ENCODE measurements at places on chromosomes 3 and 15.

DNA sequence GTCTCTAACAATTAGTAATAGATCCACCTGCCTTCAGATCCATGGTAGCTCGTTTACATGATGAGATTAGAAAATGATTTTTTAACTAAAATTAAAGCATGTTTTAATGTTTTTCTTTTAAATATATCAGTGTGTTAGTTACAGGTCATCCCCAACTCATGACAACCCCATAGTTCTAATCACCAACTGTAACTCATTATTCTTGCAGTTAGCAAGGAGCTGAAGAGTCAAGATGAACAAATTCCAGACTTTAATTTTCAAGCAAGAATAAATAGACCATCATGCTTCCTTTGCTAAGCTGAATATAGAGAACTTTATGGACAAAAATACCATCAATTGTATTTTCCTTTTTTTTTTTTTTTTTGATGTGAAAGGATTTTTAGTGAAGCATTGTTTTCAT, 101.1 kb downstream of the TOP2B start:
- DNase-seq: no peak

DNA sequence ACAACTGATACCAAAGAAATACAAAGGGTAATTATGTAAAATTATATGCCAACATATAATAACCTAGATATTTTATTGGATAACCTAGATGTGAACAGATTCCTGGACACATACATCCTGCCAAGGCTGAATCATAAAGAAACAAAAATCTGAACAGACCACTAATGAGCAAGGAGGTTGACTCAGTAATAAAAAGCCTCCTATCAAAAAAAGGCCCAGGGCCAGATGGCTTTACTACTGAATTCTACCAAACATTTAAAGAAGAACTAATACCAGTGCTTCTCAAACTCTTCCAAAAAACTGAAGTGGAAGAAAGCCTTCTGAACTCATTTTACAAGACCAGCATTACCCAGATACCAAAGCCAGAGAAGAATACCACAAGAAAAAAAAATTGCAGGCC, 32.4 kb downstream of the THBS1 start:
- DNase-seq: no peak

GRCh38 chr3:14042680-14043079, 82.0 kb downstream of the CHCHD4 start:
- no peak for DNase-seq

DNA sequence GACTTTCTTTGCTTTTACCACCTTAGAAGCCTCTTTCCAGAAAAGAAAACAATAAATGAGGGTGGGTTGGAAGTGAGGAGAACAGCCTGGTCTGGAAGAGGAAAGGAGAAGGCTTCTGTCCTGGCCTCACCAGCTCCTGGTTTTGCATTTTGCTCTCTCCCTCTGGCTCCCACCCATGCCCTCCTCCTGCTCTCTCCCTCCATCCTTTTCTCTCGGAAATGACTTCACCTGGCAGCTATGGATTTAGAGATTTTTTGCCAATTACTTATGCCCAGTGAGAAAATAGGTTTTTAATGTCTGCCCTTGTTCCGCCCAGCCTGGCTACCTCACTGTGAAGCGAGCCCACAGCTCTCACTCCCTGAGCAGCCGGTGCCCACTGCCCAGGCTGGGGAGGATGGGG, 77.9 kb upstream of the NTRK3 start:
- DNase-seq: no peak

GRCh38 chr15:56205061-56205876, 38.4 kb downstream of the RFX7 start:
- no peak for DNase-seq

- no peak for DNase-seq
Observed at GRCh38 chr3:2945121-2945520, 165.1 kb downstream of the IL5RA start.

- no peak for DNase-seq
Observed at GRCh38 chr3:189720736-189721417, 89.7 kb downstream of the TP63 start.

DNA sequence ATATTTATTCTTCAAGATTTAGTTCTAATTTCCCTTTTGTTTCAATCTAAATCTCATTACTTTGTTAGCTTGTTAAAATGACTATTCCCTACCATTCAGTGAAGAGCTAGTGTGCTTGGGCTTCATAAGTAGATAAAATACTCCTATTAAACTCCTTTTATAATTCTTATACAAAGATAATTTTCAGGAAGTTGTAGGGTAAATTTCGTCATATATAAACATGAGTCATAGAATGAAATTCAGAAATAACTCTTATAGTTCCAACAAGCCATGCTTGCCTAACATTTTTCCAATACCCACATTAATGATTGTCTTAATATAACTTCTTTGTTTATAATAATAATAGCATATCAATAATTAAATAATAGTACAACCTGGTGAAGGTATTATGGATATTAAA, 407.3 kb downstream of the NAALADL2 start:
- DNase-seq: no peak

GRCh38 chr15:39801641-39802309, 19.1 kb upstream of the FSIP1 start:
- DNase-seq: no peak

DNA sequence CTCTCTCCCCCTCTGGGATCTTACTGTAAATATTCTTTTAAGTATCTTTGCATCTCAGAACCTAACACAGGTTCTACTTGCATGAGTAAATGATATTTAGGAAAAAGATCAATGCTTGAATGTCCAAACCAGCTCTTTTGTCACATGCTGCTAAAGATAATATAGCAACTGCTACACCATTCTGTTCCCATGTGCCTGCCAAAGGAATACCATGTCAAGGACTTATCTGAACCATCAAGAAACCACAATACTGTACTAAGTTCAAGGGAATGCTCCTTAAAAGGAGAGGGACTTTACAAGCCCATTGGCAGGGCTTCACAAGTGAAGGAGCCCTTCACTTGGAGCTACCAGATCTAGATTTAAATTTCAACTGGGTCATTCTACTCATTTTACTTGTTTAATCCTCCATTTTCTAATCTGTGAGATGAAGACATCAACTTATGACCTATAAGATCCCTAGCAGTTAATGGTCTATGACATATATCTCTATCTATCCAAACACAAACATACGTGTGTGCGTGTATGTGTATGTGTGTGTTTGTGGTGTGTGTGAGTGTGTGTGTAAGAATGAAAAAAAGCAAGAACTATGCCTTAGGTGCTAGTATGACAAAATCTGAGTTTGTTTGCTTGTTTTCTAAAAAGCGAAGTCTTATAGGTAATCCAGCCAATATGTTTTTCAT, 13.0 kb upstream of the SEC62 start:
- no peak for DNase-seq

DNA sequence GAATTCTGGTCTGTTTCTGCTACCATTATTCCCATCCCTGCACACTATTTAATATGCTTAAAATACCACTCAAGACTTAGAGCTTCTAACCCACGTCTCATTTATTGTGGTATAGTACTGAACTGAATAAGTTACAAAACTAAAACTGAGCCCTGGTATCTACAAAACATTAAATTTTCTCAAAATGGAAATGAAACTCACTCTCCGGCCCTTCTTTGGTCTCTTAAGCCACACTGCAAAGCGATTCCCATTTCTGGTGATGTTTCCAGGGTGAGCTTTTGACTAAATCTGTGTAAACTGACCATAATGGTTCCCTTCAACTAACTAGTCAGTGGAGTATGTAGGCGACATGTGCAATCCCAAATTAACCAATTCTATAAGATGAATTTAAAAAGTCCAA, 18.6 kb downstream of the KPNA4 start:
- no peak for DNase-seq

DNA sequence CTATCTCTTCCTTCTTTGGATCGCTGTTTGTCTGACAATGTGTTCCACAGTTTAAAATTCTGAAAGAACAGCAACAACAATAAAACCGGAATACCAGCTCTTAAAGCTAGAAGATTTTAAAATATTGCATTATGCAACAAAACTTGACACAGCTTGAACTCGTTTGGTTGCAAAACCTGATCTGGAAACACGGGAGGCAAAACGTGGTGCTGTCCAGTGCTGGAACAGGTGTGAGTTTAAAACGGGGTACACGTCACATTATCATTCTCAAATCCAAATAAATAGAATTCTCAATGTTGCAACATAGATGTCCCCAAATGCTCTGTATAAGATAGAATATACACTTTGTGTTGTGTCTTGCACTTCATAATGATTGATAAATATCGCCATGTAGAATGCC, 110.9 kb upstream of the LYSMD4 start:
- no peak for DNase-seq

DNA sequence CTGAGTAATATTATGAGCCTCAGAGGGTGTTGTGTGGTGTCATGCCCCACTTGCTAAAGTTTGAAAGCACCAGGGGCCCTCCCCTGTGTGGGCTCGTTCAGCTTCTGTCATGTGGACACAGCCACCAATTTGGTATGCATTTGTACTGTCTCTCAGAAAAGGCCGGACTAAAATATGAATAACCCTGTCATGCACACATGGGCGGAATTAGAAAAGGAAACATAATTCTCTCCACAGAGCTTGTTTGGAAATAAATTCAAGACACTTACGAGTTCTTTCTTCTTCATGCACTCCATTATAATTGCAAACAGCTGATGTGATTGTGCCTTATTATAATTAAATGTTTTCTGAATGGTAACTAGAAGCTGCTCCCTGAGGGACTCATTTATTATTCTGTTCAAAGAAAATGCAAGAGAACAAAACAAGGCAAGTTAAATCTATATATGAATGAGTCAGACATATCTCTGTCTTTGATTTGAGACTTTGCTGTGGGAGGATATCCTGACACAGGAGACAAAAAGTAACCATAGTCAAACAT, 39.1 kb downstream of the TRPM1 start:
- DNase-seq: no peak

- no peak for DNase-seq
Observed at GRCh38 chr3:20739814-20740213, 553.8 kb upstream of the SGO1 start.

GRCh38 chr15:58060575-58060974, 4.9 kb downstream of the ALDH1A2 start:
- DNase-seq: no peak

- no peak for DNase-seq
Observed at GRCh38 chr15:68310178-68310803, 32.7 kb downstream of the FEM1B start.

DNA sequence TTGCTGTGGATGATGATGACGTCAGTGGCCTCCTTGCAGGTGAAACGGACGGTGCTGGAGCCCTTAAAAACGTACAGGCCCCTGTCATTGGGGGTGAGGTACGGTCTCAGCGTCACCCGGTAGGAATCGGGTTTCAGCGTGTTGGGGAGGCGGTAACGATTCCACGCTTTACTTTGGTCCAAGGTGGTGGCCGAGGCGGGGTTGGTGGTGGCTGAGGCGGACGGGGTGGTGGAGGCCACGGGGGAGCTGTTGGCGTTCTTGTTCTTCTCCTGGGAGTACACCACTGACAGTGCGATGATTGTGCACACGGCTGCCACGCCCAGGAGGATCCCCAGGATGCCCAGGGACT, 8.5 kb downstream of the ANPEP start:
- no peak for DNase-seq

DNA sequence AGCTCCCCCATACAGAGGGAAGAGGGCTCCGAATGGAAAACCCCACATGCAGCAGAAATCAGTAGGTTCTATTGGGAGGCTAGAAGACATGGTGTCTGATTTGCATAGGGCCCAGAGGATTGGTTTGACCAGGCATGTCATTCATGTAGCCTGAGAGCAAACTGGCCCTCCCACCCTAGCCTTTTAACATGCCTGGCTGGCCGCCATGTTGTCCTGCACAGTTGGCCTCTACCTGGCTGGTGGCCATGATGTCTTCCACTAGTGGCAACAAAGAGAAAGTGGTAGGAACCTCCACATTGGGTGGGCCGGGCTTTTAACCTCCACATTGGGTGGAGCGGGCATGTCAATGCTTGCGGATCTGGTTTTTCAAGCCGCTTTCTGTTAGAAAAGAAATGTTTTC, 312.1 kb downstream of the TAFA4 start:
- no peak for DNase-seq

- no peak for DNase-seq
Observed at GRCh38 chr3:197682713-197683112, 54.0 kb downstream of the RUBCN start.

DNA sequence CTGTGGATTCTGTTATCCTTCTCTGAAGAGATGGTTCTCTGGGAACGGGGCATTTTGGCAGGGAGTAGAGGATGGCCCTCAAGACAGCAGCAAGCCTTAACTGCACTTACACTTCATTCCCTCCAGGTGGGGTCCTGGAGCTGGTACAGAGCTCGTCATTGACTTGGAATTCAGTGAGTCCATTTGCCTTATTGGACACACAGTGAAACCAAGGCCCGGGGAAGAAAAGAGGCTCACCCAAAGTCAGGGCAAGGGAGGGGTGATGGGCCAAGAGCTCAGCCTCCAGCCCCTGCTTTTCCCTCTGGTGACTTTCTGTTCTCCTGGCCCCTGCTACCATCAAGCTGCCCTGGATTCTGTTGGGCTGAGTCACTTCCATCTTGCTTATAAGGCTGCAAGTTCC, 125.6 kb downstream of the ETFA start:
- DNase-seq: no peak

DNA sequence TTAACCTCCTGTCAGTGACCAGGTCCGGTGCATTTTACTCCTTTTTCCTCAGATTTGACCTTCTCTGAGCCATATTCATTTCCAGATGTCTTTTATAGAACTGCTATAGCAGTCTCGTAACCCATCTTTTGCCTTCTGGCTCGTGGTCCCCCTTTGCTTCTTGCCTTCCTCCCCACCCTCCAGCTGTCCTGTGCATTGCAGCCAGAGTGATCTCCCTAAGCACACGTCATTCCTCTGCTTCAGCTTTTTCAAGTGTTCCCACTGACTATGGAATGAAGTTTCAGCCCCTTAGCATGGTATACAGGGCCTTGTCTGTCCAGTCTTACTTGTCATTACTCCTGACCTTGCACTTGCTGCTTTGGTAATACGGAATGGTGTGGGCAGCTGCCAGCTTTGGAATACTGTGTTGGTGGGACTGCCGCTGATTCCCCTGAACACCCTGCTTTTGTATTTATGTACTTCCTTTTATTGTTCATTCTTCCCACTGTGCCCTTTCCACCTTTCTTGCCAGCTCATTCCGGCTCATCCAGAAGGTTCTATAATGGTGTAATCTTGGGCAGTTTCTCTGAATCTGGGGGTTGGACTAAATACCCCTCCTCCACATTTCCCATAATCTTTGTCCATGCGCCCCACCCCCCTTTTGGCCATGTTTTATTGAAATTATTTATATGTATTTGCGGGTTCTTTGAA, 38.9 kb downstream of the SLC25A26 start:
- no peak for DNase-seq

DNA sequence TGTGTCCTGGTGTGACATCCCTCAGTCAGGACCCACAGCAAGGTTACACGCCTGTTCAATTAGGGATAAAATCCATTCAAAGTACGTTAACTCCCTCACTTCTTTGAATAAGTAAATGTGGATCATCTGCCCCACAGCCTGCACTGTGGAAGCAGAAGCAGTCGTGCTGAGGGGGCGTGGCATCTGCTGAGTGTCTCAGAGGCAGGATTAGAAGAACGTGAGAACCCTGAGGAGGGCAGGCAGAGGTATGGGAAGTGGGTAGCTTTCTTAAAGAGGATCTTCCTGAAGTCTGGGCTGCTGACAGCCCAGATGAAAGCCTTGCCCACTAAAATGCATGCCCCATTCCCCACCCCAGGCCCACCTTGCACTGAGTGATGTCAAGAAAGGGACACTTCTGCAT, 28.5 kb downstream of the CRABP1 start:
- no peak for DNase-seq
